ENCODE measurements at places on chromosomes 11 and 22.

GRCh38 chr11:128707681-128708080 lies 13.8 kb downstream of the FLI1 start:
- DNase-seq: no peak

- no peak for DNase-seq
Measured at GRCh38 chr11:72863916-72864315, 49.7 kb downstream of the ATG16L2 start.

DNA sequence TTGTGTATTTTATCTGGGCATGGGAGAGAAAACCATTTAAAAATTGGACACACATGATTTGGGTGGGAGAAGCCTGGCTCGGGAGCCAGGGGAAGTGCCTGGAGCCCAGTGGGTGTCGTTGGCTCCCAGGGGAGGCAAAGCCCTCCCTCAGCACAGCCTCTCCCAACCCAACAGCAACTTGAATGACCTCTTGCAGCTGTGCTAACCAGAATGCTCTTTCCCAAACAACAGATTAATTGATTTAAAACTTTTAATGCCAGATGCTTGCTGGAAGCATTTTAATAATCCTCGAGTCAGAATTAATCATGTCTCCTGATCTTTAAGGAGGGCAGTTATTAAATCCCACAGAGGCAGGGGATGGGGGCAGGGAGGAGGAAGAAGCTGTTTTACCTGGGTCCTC lies 401.6 kb downstream of the BUD13 start:
- DNase-seq: no peak

GRCh38 chr11:1162491-1163311 lies 4.9 kb downstream of the MUC5AC start:
- DNase-seq: no peak

GRCh38 chr11:37972691-37973090 lies 1374.7 kb upstream of the RAG2 start:
- no peak for DNase-seq

- DNase-seq: no peak
Measured at GRCh38 chr11:84019571-84020194, 733.5 kb upstream of the CCDC90B start.
